Stimulated activated CD8-positive, alpha-beta memory T cell treated with anti-CD3 and anti-CD28 coated beads, Interleukin-2, amount 100 ng/mL, for 48 hours (primary cell): ENCODE measurements at places on chromosomes 7 and 10.

DNA sequence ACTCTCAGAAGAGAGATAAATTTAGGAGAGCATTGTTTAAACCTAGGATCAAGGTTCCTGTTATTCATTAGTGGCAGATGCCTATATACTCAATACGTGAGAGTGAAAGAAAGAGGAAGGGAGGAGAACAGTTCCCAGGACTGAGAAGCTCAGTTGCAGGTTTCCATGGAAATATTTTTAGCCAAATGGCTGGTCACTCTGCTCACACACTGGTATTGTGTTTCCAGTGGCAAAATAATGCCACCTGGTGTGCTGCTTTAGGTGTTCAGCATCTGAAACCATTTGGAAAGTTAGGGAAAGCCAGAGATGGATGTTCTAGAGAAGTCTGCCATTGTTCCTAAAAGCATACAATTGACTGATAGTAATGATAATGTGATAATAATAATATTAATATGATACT is 827.7 kb downstream of the SORCS3 start:
- no peak for DNase-seq

- DNase-seq: no peak
Observed at GRCh38 chr10:102814453-102814871, 22.8 kb downstream of the CYP17A1 start.

DNA sequence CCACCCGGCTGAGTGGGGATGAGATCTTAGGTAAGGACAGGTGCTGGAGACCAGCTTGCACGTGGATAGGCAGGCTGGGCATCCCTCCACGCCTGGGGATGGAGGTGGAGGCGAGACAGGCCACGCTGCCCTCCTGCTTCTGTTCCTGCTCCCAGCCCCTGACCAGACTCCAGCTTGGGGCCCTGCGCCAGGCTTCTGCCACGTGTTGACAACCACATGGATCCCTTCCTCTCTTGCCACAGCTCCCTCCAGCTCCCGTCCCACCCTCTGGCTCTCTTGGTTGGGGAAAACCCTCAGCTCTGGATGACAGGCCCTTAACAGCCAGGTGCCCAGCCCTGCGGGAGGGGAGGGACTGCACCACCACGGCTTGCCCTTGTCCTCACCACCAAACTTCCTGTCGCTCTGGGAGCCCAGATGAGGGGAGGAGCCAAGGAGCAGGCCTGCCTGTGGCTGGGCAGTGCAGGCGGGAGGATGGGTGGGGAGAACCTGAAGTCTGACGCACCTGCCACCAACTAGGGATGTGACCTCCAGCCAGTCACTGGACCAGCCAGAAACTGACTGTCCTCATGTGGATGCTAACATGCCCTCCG is 36.0 kb downstream of the KCNH2 start:
- peak; percentile 27 for DNase-seq

GRCh38 chr10:12699258-12699700 is 302.2 kb downstream of the CCDC3 start:
- DNase-seq: no peak

DNA sequence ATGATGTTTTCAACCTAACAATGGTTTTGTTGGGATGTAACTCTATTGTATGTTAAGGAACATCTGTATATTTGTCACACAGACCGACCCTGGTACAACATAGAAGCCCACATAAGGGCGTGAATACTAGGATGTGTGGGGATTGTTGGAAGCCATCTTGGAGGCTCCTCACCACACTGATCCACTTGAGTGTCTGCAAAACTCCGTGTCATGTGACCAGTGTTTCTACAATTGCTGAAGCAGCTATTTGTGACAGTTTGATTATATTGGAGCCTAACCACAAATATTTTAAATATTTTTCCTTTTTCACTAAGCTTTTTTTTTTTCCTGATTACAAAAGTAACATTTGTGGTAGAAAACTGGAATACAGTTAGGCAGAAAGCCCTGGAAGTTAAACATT is 27.9 kb downstream of the RALA start:
- DNase-seq: no peak

GRCh38 chr10:119770928-119771327 is 45.1 kb downstream of the INPP5F start:
- no peak for DNase-seq

GRCh38 chr10:23514321-23514720 is 75.4 kb downstream of the OTUD1 start:
- DNase-seq: no peak

GRCh38 chr7:40429826-40430225 is 295.0 kb downstream of the SUGCT start:
- no peak for DNase-seq

GRCh38 chr10:24974976-24975375 is 22.6 kb upstream of the PRTFDC1 start:
- no peak for DNase-seq
